Posterior cingulate gyrus (tissue), 11 donors: ENCODE measurements at places on chromosomes 3 and 15.

GRCh38 chr15:27734785-27735495, 364.2 kb downstream of the OCA2 start:
- no peak for DNase-seq

DNA sequence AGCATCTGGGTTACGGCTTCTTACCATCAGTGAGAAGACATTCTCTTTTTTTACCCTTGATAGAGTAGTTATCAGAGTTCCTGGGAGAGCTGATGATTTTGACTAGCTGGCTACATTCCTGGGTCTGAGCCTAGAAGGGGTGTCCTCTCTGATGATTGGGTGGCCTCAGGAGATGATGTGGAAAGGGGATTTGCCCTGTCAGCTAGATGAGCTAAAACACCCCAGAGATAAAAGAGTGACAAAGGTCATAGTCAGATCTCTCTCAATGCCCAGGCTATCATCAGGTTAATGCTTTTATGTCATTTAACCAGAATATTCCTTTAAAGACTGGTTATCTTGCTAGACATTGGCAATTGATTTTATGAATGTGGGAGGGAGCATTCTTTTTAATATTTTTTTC, 130.2 kb downstream of the KCNAB1 start:
- no peak for DNase-seq

DNA sequence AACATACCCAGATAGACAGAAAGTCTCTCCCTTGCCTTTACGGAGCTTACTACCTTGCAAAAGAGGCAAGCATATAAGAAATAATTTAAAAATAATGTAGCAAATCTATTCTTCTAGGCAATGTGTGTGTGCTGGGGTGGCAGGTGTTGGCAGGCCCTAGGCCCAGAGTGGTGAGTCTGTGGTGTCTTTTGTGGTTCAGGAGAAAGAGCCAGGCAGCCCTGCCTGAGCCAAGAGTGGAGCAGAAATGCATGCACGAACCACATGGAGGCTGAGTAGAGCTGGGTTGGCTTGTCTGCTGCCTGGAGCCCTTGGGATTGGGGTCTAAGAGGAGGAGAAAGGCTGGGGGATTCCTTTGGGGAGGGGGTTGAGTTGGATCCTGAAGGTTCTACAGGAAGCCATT, 70.2 kb upstream of the MYZAP start:
- DNase-seq = no peak

GRCh38 chr3:45966950-45967640, 23.8 kb downstream of the CXCR6 start:
- peak; percentile 68 for DNase-seq

DNA sequence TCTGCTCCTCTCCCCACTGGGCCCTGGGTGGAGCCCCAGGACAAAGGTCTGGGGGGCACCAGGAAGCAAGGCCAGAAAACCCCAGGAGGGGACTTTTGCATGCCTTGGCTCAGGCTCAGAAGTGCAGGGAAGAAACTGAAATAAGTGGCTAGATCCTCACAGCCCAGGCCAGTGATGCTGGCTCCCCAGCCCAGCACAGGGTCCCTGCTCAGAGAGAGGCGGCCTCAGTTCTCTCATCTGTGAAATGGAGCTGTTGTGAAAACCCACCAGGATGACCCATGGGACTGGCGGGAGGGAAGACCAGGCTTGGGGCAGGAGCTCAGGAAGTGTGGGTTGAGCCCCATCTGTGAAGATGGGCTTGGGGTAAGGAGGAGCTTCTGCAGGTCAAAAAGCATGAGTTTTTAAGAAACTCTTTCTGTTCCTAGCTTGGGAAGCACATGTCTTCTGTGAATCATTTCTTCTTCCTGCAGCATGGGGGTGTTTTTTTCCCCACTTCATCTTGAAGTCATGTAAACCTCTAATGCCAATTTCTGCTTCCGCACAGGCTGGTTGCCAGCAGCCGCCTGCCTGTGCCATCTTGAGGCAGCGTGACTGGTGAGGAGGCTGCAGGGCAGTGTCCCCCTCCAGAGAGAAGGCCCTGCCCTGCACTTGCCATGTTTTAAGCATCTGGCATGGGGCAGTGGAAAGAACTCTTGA, 118.6 kb downstream of the SMAD6 start:
- no peak for DNase-seq

GRCh38 chr3:157275832-157276231, 115.9 kb upstream of the CCNL1 start:
- DNase-seq = no peak

- DNase-seq = no peak
Measured at GRCh38 chr3:18902081-18902793, 246.1 kb upstream of the KCNH8 start.

DNA sequence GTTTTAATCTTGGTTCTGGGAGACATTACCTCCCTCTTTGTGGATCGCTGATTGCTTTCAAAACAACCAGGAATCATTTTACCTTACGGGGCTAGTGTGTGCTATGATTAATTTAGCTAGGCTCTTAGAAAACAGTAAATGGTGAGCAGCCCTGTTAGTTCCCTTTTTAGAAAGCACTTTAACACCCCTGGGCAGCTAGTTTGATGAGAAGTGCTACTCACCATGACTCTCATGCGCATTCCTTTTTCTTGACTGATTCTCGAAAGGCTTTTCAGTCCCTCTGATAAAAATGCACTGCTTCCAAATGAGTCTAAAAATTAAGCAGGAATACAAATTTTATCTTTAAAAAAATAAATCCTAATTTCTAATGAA, 75.3 kb upstream of the LEKR1 start:
- no peak for DNase-seq

GRCh38 chr15:88476635-88477060, 9.1 kb downstream of the MRPS11 start:
- DNase-seq = no peak
